ENCODE measurements at places on chromosomes 5 and 9.

- no peak for DNase-seq
Observed at GRCh38 chr9:114016629-114017423, 61.3 kb downstream of the AMBP start.

DNA sequence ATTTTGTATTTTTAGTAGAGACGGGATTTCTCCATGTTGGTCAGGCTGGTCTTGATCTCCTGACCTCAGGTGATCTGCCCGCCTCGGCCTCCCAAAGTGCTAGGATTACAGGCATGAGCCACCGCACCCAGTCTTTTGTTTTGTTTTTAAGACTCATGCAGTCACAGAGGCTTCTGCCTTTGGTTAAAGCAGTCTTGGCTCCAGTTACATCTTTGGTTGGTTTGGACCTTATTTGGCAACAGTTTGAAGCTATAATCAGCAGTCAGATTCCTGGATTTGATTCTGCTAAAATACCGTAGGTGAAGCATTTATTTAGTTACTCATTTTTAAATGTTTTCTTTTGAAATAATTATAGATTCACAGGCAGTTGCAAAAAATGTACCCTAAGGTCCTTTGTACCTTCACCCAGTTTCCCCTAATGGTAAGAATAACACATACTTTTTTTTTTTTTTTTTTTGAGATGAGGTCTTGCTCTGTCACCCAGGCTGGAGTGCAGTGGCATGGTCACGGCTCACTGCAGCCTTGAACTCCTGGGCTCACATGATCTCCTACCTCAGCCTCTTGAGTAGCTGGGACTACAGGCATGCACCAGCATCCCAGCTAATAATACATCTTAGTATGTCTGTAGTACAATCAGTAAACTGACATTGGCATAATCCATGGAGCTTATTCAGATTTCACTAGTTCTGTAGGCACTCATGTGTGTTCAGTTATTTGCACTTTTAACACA lies 15.7 kb downstream of the USP20 start:
- no peak for DNase-seq

DNA sequence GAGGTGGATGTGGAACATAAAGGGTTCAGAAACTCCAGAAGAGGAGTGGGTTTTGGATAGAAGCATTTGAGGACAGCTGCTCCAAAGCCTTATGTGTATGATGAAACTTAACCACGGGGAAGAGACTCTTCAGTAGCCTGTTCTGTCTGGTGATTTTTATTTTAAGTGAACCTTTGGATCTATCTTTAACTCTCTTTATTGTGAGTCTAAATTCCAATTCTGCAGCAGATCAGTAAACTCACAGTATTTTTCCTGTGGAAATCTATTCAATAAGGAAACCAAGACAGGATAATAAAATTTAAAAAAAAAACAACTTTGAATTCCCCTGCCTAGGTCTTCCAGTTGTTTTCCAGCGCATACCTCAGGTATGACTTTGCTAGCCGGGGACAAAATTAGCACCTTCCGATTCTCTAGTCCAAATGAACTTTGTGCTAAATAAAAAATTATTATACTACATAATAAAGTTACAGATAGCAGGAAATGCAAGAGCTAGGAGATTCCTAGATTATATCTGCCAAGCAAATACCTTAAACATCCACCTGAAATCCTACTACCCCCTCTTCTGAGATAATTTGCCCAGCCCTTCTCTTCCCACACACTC lies 101.9 kb downstream of the NLN start:
- no peak for DNase-seq

DNA sequence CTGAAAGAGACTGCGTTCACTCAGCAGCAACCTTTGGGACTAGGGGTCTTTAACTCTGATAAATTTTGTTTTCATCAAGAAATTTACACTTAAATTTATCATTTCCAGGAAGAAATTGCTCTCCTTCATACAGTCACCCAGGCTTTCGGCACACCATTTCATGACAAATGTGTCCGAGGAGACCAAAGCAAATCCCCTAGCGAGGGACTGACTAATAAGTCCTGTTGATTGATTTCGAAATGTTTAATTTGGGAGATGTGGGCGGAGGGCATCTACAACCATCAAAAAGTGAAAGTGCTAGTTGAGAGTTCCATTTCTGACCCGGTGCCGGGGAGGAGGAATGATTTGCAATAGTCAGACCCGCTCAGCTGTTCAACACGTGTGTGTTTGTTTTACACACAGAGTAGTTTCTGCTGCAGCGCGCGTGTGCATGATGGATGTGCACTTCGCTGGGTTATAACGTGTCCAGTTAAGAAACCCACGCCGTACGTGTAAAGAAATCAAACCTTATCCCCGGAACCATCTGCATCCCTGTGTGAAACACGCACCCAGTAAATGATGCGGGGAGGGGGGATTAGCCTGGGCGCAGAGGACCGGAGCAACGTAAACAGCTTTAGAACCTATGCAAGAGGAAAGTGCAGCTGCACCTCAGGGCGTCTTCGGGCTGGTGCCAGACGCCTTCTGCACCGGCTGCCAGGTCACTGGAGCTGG lies 845 bp upstream of the NR4A3 start:
- DNase-seq, result peak; percentile 24

- peak; percentile 77 for DNase-seq
Observed at GRCh38 chr9:75890472-75891276, at the start of gene PCSK5. PCSK5 (plus strand) TSS chr9:75890673; CDS start chr9:75891182, 509 bp downstream.

GRCh38 chr5:173056783-173057061 lies 570 bp downstream of the CREBRF start:
- no peak for DNase-seq

DNA sequence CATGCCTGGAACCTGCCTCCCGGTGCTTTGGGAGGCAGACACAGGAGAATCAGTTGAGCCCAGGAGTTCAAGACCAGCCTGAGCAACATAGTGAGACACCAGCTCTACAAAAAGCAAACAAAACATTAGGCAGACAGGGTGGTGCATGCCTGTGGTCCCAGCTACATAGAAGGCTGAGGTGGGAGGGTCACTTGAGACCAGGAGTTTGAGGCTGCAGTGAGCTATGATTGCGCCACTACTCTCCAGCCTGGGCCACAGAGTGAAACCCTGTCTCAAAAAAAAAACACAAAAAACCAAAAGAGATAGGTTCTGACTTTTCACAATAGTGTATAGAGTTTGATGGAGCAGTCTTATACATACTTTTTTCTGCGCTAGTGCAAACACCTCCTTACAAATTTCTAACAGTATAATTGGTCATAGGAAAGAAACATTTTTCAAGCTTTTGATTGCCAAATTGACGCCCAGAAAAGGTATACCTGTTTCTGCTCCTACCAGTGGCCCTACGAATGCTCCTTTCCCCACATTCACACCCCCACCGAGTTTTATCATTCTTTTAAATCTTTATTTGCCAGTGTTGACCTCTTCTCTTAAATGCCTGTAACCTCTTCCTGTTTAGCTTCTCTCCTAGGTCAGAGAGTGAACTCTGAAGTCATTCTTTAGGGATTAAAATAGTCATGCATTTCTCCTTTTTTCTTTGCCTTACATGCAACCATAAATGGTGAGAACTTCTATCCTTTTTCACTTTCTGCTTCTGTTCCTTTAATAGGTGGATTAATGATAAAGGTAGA lies 7.5 kb downstream of the DOCK8 start:
- peak; percentile 21 for DNase-seq

- no peak for DNase-seq
Observed at GRCh38 chr5:33343676-33344327, 97.0 kb upstream of the TARS1 start.

GRCh38 chr5:100542086-100542485 lies 6.9 kb downstream of the FAM174A start:
- no peak for DNase-seq

DNA sequence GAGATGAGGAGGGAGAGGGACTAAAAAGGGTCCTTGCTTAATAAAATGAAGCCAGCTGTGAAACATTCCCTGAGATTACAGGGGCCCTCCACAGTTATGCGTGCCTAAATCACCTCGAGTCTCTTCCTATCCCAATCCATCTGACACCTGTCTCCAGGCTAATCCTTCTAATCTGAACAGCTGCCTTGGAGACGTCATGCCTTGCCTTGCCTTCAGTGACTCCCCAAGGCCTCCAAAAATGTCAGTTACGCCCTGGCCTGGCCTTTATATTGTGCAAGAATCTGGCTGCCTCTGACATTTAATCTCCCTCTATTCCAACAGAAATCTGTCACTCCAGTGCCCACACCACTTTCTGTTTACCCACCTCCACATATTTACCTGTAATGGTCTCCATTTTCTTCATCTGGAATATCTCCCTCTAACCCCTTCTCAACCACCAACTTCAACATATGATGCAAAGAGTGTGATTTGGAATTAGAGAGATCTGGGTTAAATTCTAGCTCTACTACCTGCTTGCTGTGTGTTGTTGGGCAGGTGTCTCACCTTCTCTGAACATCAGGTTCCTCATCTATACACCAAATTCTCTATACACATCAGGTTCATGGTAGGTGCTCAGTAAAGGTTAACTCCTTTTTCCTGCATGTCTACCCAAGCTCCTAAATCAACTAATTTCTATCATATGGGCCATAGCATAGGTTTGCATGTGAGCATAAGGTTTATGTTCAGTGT lies 57.9 kb downstream of the PTCD2 start:
- DNase-seq, result no peak

DNA sequence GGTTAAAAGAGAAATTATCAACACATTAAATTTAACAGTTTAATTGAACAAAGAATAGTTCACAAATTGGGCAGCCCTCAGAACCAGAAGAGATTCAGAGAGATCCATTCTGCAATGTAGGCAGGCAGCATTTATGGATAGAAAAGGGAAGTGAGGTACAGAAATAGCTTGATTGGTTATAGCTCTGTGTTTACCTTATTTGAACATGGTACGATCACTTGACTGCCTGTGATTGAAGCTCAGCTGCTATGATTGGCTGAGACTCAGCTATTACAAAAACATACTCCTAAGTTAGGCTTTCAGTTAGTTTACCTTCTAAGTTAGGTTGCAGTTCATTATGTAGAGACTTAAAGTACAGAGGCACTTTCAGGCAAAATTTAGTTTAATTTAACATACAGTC lies 7.3 kb downstream of the CNTRL start:
- no peak for DNase-seq

GRCh38 chr5:121285801-121286521 lies 565.7 kb upstream of the FTMT start:
- no peak for DNase-seq

DNA sequence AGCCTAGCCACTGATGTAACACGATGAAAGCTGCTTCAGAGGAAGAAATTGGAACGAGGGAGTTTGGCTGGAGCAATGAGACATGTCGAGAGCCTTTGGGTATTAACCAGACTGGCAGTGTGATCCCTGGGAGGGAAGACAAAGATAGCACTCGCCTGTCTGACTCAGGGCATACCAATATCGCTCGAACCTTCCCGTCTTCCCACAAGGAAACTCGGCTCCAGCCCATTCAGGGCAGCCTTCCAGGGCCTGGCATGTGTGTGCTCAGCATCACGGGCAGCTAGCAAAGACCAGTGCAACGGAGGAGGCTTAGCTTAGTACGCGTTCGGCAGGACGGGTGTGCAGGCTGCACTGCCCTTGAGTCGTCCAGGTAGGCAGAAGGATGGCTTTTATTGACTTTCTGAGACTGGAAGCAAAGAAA lies 356.9 kb upstream of the WWC1 start:
- no peak for DNase-seq

DNA sequence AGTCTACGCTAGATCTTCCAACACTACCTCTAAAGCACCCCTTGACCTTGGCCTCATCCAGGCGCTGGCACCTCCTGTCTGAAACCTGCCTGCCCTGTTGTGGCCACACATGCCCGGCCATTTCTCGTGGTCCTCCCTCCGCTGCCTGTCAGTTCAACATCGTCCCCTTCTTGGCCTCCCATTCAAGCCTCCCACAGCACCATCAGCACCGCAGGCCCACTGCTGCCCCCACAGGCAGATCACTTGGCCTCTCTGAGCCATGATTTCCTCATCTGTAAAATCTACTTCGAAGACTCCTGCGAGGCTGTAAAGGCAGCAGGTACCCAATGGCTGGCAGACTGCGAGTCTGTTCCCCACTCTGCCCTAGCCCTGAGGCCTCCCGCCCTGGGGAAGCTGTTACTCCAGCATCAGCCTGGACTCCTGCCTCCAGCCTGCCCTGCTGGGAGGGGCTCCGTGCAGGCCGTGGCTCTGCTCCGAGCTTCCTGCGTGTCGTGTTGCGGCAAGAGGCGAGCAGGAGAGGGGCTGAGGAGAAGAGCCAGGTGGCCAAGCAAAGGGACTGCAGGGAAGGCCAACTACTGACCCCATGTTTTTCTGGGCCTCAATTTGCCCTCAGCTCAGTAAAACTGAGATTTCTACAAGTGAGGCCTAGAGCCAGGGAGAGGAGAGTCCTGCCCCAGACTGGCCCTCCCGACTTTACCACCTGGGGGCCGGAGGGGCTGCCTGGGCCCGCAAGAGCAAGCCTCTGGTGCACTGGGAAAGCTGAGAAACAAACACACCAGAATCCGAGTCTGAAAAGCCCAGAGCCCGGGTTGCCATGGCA lies 70.5 kb upstream of the LRRTM2 start:
- DNase-seq, result no peak

DNA sequence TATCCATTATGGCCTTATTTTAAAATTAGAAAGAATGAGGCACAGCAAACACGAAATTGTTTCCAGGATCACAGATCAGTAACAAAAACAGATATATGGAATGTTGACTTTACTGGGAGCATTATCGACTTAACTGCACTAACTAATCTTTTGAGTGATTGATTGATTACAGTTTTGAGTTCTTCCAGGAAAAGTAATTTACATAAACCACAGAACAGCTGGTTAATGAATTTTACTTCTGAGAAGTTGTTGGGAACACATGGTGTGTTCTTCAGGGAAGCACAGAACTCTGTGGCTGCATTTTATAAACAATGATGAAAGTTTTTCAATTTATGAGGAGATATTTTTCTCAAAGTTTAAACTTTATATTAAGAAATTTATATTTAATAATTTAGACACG lies 802.4 kb upstream of the ACO1 start:
- DNase-seq, result no peak

DNA sequence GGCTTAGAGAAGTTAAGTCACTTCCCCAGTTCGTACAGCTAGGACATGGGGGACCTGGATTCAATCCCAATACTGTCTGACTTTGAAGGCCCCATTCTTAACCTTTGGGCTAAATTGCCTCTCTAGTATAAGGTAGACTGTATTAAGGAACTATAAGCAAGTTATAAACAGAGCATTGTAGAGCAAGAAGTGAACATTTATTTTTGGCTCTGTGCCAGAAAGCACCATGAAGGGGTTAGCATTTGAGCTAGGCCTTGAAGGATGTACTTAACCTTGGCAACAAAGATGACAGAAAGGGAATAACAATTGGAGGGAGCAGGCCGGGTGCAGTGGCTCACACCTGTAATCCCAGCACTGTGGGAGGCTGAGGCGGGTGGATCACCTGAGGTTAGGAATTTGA lies 32.8 kb downstream of the GALNT10 start:
- DNase-seq, result no peak

DNA sequence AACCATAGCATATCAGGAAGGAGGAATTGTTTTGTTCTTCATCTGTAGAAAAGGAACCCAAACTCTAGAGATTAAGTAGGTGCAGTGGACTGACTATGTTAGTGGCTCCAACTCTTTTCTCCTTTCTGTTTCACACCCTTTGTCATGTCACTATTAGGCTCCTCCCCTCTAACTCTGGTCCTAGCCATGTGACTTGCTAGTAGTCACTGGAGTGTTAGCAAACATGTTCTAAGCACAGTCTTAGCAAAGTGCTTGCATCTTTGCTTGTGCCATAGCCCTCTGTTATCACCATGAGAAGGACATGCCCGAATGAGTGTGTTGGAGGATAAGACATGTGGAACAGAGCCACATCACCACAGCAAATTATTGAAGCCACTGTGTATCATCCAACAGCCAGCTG lies 55.4 kb upstream of the PPP3R2 start:
- no peak for DNase-seq

GRCh38 chr5:126780165-126780827 lies 3.4 kb downstream of the LMNB1 start:
- DNase-seq, result peak; percentile 72

- DNase-seq, result no peak
Observed at GRCh38 chr5:76809141-76809540, 9.7 kb upstream of the F2RL1 start.

All from CD4-positive, alpha-beta T cell treated with Interleukin-15 for 4 hours (primary cell).